Stimulated activated CD8-positive, alpha-beta memory T cell treated with anti-CD3 and anti-CD28 coated beads, Interleukin-12 subunit alpha, Interleukin-12 subunit beta, amount 100 ng/mL, for 1 hour (primary cell): ENCODE measurements at places on chromosomes 7 and 10.

- no peak for DNase-seq
These were observed 162.1 kb downstream of the CHN2 start for GRCh38 chr7:29356631-29357030.

GRCh38 chr10:35456784-35457183 lies 120.5 kb downstream of the CCNY start:
- no peak for DNase-seq

DNA sequence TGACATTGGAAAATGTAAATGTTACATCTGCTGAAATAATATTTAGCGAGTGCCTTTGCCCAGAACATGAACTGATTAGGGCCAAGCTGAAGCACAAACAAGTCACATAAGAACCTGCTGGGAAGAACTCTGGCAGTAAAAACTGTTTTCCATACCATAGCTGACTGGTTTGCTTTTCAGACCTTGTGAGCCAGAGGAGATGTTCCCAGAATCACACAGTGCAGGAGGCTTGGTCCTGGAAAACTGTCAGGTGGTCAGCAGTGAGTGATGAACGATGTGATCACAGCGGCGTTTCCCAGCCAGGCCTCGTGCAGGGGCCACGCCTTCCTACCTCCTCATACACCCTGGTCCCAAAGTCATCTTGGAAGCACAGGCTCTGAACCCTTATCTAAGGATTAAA lies 164.2 kb upstream of the EEPD1 start:
- no peak for DNase-seq

DNA sequence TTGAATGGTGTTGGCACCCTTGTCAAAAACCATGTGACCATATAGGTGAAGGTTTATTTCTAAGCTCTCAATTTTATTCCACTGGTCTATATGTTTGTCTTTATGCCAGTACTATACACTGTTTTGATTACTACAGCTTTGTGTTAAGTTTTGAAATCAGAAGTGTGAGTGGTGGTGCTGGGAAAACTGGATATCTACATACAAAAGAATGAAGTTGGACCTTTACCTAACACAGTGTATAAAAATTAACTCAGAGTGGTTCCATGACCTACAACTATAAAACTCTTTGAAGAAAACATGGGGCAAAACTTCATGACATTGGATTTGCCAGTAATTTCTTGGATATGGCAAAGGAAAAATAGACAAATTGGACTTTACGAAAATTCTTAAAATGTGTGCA lies 112.2 kb downstream of the NRF1 start:
- DNase-seq: no peak

- DNase-seq: no peak
These were observed 15.2 kb downstream of the OAT start for GRCh38 chr10:124403548-124403947.

DNA sequence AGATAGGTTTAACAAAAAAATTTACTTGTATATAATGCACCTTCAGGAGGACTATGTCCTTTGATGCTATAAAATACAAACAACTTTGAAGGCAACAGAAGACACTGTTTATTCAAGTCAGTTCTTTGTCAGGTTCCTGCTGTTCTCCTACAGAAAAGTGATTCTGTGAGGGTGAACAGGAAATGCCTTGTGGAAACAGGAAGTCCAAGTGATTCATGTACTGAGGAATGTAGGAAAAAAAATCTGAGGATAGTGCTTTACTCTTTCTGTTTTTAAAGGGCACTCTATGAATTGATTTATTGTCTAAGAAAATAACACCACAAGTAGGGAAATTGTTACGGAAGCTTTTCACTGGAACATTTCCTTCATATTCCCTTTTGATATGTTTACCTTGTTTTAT lies 171.9 kb downstream of the HDAC9 start:
- DNase-seq: no peak

- no peak for DNase-seq
These were observed 185.3 kb downstream of the WDR11 start for GRCh38 chr10:121036431-121036830.

DNA sequence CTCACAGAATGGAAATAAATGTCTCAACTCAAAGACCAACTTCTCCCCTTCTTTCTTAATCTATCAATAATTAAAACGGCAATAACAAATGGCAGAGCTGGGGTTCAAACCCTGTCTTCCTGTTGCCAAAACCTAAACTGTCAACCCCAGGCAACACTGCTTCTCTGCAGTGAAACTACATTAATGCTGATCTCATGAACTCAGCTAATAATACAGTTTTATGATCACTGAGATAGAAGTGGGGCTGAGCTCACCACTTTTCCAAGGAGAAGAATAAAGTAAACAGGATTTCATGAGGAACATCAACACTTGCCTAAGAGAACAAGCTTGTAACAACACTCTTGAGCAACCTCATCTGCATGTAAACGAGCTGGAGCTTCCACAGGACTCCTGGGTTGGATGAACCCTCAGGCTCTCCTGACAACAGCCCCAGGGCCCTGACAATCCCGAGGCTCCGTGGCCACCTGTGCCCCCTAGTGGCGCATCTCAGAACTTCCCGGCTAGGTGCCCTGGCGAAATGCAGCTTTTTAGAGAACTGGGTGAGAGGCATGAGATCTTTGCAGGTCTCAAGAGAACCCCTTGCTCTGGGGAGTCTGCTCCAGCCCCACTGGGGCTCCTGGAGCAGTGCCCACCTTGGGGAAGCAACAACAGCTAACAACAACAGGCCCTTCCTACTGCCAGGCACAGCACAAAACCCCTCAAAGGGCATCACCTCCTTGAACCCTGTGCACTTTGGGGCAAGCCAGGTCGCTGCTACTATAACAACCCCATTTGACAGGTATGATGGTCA lies 169.3 kb downstream of the SH3PXD2A start:
- DNase-seq: peak; percentile 54

DNA sequence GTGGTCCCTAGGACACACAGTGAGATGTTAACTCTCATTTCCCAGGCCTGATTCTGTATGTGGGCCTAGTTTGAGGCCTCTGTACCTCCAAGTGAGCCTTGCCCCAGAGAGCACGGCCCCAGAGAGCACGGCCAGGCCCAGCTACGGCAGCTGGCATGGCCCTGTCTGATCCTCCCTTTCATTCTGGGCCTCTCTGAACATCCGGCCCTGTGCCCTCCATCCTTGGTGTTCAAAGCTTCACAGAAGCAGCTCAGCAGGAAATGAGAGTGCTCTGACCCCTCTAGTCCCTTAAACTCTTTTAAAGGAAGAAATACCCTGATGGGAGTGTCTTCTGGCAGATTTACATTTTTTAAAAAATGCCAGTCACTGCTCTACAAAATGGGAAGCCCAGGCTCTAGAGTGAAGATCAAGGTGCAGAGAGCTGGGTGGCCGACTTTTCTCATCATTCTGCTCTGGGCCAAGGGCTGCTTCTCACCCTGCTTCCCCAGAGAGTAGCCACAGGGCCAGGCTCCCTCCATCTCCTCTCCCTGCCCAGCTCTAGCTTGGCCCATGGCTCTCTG lies 171.9 kb downstream of the RPS24 start:
- DNase-seq: no peak

DNA sequence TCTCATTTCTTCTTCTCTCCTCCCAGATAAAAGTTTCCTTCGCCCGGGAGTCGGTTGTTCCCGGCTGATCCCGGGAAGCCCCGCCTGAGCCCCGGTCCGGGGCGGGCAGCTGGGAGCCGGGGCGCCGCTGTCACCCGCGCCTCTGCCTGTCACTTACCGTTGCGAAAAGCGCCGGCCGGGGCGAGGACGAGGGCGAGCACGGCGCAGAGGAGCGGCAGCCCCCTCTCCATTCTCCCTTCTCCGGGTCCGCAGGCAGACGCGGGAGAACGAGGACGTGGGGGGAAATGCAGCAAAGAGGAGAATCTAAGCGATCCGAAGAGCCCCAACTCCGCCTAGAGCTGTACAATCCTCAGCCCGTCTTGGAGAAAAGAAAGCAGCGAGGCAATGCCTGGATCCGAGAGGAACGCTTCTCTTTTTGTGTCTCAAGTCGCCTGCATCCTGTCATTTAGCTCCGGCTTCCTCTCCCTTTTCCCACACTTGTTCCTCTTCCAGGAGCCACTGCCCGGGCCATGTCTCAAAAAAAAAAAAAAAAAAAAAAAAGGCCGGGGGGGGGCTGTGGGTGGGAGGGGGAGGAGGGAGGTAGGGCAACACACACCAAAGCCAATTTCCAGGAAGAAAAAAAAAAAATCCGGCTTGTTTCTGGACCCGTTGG lies at the start of gene NRP1:
NRP1 (minus strand) TSS at position 515 of the 652 bp plus-strand sequence; CDS start at position 230, 285 bp downstream.
- DNase-seq: no peak

DNA sequence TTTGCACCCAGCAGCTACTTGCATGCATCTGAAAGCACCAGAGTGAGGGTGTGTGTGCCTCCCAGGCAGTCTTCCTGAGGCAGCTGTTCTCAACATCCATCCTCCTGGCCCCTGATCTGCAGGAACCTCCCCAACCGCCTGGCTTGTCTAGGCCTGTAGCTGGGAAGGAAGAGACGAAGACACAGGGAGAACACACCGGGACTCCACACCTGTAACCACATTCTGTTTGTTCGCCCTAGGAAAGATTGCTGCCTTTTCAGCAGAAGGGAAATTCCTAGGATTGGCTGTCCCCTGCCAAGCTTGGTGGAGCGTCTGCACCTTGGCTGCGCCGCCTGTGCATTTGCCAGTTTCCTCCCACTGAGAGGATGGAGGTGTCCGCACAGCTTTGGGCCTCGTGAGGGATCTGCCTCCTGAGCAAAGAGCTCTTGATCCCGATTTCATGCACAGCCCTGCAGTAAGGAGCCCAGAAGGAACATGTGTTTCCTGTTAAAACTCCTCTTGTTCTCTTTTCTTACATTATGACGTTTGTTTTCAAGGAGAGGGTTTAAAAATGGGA lies 154.6 kb downstream of the TPST1 start:
- DNase-seq: no peak

GRCh38 chr10:130466271-130466997 lies 330.2 kb downstream of the GLRX3 start:
- DNase-seq: no peak

GRCh38 chr10:117677239-117677638 lies 134.7 kb downstream of the EMX2 start:
- no peak for DNase-seq

DNA sequence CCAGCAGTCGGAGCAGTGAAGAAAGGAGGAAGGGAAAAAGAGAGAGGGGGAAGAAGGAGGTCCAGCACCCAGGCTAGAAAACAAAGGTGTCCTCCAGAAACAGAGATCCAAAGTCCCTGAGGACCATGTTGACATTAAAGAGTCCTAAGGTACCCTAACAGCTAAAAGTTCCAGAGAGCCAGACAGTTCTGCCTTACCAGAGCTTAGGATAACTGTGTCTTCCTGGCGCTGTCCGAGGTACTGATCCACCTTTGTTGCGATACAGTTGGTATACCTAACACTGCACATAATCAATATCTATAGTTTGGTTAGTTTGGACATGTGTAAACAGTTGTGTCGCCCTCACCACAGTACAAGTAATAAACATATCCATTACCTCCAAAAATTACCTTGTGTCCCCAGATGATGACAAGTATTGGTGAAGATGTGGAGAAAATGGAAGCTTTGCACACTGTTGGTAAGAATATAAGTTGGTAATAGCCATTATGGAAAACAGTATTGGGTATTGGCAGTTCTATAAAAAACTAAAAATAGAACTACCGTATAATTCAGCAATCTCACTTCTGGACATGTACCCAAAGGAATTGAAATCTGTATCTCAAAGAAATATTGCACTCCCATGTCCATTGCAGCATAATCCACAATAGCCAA lies 59.8 kb downstream of the GRID1 start:
- DNase-seq: no peak

DNA sequence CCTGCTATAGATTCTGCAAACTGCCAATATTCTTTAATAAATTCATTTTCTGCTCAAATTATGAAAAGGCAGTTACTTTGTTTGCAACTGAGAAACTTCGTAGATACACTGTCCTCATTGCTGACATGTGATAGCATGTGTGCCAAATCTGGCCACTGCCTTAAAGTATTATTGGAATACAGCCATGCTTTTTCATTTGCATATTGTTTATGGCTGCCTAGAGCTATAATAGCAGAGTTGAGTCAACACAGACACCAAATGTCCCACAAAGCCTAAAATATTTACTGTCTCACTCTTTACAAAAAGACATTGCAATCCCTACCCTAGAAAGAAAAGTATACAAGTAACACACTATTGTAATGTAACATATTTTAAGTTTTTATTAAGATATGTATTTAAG lies 647.4 kb downstream of the XPNPEP1 start:
- DNase-seq: no peak

GRCh38 chr7:36625247-36625646 lies 99.0 kb downstream of the AOAH start:
- DNase-seq: no peak

DNA sequence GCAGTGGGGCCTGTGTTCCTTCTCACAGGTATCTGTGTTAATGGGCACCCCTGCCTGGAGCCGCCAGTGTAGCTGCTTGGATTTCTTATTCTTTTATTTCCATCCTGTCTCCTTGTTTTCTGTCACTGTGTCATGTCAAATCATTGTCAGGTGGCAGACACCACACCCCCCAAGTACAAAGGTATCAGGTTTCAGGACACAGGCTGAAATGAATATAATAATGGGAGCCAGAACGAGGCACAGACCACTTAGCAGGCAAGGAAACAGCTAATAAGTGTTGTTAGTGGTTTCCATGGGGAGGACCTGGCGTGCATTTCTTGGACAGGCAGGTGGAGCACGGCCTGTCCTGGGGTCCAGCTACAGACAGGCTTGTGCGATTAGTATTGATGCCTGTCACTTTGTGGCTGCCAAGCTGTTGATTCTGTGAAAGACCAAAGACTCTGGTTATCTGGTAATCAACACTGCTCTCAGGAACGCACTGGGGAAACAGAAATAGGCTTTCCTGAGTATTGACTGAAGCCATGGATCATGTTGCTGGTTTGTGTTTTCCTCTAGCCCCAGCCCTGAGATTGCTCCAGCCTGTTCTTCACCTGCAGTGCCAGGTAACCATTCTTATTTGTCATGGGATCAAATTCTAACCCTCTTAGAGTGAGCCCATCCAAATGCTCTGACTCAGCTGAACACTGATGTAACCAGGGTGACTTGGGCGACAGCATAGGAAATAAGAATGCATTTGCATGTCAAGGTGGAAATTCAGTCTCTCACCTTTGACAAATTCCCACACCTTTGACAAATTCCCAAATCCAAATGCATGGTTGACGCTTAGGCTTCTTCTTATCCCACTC lies 1002.0 kb downstream of the LRMDA start:
- DNase-seq: no peak

DNA sequence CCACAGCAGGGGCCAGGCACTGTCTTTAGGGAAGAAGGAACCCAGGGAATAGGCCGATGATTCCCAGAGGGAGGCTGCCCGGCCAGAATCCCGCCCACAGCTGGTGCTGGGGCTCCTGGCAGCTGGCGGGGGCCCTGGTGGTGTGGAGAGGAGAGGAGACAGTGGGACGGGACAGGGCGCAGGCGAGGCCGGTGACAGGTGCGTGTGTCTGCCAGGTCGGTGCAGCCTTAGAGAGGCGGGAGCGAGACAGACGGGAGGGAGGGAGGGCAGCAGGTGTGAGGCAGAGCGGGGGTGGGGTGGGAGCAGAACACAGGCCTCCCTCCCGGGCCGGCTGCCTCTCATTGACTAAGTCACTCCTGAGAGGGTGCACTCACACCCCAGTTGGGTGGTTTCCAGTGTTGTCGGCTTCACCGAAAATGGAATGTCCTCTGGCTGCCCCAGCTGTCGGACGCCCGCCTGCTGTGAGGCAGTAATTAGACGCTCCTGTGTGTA lies 55.2 kb downstream of the ELFN1 start:
- DNase-seq: no peak
